ENCODE measurements at places on chromosomes 2 and 18. TPM values are rescaled to one million over a fixed set of nuclear protein-coding genes. Genes with fewer than 3 reads are reported as not detected.

- no peak for DNase-seq
Measured at GRCh38 chr18:22469061-22469734, 51.5 kb upstream of the CTAGE1 start.

- no peak for DNase-seq
Measured at GRCh38 chr18:2717407-2717806, 61.9 kb downstream of the SMCHD1 start.

DNA sequence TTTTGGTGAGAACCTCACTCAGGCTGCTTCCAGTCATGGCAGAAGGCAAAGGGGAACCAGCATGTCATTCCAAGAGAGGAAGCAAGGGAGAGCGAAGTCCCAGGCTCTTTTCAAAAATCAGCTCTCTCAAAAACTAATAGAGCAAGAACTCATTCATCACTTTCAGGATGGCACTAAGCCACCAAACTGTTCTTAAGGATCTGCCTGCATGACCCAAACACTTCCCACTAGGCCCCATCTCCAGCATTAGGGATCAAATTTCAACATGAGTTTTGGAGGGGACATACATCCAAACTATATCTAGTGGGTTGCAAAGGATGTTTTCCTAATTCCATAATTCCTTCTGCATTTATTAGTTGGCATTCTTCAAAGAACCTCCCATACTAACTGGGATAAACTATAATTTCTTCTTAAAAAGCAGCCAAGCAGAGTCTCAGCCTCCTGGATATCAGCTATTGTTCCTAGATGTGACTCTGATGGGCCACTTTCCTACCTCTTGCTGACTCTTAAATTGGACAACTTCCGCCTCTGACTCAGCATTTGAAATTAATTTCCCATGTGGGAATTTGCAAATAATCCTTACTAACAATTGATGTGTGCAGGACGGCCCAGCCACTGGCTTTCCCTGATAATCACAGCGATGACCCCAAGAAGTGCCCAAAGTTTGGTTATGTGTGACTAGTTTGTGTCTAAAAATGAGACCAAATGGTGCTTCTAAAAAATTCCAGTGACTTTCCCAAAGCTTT lies 5.5 kb upstream of the REV1 start:
- no peak for DNase-seq

GRCh38 chr2:8494151-8494550 lies 187.7 kb upstream of the ID2 start:
- no peak for DNase-seq

DNA sequence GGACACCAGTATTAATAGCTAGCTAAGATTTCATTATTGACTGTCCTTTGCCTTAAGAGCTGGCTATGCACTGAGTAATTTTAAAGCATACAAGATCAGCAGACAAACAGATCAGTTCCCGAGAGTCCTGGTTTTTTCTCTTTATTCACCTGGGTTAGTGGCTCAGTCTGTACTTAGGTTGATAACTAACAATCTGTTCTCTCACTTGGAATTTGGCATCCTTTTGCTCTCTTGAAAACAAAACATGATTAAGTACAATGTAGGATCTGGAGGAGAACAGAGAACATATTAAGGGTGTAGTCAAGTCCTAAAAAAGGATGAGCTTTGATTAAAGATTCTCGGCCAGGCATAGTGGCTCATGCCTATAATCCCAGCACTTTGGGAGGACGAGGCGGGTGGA lies 16.6 kb downstream of the ARPC2 start:
- DNase-seq, result no peak

DNA sequence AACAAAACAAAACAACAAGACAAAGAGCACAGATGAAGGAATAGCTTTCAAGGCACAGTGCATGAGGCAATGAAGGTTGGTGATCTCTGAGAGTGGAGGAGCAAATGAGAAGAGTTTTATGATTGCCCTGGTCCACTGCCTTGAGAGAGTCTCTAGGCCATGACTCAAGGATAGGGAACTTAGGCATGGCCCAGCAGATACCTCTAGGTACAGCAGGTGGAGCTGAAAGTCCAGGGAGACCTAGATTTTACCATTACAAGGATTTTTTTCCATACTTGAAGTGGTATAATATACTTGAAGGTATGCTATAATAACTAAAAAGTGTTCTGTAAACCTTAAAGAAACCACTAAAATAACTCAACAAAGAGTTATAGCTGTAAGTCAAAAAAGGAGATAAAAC lies 239.5 kb upstream of the KLHL29 start:
- DNase-seq, result no peak

DNA sequence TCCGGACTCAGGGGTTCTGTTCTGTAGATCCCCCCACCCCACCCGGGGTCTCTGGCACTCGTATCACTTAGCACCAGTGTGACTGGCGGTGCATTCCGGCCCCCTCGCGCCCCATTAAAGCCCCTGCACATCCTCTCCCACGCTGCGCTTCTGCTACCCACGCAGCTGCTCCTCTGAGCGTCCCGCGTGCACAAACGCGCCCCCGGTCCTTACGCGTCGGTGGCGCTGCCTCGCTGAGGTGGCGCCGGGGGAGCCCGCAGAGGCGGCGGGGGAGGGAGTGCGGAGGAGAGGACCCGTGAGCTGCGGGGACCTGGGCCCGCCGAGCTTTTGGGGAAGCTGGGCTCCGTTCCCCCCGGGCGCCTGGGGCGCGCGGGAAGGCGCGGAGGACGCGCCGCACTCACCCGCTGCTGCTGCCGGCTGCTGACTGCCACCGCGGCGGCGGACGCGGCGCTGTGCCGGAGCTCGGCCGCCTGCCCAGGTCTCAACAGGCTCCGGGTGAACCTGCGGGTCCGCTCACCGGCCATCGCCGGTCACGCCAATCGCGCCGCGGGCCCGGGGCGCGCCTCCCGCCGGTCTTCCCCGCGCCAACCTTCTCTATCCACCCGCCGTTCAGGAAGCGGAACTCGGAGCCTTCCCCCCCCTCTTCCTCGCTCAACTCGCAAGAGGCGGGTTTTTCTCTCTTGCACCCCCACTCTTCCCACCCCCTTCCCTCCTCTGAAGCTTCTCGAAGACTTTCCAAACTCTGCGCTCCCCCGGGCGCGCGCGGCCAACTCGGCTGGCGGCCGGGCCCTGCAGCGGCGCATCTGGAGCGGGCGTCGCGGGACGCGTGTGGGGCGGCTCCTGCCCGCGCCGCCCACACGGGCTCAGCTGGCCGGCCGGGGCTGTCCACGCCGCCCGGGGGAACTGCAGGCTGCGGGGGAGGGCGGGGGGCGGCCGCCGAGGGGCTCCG lies at the start of gene DOCK10:
TSS of gene DOCK10 (minus strand) at position 618 of the 949 bp plus-strand sequence. CDS start at position 524, 94 bp downstream.
- DNase-seq, result no peak

DNA sequence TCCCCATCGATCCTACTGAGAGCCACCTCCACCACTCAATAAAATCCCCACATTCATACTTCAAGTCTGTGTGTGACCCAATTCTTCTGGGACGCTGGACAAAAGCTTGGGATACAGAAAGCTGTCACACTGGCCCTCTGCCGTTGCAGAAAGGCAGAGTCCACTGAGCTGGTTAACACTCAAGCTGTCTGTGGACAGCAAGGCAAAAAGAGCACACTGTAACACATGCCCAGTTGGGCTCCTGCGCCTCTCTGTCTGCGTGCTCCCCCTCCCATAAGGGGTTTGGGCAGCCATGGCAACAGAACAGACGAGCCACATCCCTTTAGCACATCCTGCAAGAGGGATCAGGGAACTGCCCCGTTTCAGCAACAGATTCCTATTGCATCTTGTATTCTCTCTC lies 106.9 kb upstream of the RGPD4 start:
- DNase-seq, result no peak

DNA sequence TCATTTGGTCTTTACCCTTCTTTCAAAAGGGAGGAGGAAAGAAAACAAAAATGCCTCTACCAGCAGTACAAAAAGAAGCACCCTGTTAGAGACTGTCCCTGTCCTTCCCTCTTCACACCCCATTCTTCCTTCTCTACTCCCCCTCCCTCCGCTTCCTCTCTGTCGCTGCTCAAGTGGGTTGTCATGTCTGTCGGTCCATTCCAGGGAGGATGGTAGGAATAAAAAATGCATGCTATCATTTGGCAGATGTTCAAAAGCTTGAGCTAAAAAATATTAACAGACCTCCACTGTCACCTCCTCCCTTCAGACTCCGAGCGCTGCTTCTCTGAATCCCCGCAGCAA lies 482.0 kb downstream of the BCL11A start:
- no peak for DNase-seq

PPP1R7 gene
- 67.2 TPM for total RNA-seq

GRCh38 chr2:173803449-173803848 lies 161.7 kb downstream of the SP3 start:
- no peak for DNase-seq

GRCh38 chr2:199458009-199458805 lies 468 bp upstream of the SATB2 start:
- no peak for DNase-seq

- DNase-seq, result no peak
Measured at GRCh38 chr2:177275040-177275742, 10.7 kb upstream of the NFE2L2 start.

DNA sequence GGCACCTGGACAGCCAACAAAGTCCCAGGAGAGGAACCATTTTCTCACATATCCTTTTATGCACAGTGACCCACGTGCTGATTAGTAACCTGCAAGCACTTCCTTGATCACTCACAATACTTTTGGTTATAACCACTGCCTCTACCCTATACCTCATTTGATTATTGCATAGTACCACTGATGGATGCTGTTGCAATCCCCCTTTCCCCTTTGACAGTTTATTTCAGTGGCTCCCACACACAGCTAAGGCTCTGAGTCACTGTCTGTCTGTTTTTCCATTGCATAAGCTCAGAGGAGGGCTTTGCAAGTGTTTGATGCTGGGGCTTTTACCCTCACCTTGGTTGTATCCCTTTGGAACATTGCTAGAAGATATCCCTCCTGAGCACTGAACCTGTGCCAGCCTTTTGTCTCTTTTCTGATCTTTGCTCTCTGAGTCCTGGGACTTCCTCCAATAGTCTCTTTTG lies 101.7 kb upstream of the RBBP8 start:
- DNase-seq, result peak; percentile 72

DNA sequence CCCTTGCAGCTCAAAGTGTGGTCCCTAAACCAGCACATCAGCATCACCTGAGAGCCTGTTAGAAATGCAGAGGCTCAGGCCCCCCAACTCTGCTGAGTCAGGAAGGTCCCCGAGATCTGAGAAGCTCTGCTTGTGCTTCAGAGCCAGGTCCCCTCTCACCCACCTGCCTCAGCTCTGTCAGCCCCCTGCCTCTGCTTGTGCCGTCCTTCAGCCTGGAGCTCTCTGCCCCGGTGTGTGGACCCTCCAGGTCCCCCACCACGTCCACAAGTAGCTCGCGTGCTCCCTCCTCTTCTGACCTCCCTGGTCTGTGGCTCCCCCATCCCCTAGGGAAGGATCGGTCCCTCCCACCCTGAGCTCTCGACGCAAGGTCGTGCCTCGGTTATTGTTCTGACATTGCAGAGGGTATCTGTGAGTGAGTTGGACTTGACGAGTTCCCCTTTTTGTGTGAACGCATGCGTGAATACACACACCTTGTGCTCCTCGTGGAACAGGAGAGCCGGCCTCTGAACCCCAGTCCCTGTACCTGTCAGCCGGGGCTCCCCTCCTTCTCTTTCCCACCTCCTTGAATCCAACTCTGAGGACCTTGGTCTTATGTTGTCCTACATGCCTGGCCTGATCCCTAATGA lies 75.5 kb upstream of the TAF1B start:
- DNase-seq, result no peak

GRCh38 chr2:54471221-54471711 lies 15.1 kb downstream of the SPTBN1 start:
- DNase-seq, result peak; percentile 58

MTERF4 gene
- total RNA-seq, result 33.3 TPM

DNA sequence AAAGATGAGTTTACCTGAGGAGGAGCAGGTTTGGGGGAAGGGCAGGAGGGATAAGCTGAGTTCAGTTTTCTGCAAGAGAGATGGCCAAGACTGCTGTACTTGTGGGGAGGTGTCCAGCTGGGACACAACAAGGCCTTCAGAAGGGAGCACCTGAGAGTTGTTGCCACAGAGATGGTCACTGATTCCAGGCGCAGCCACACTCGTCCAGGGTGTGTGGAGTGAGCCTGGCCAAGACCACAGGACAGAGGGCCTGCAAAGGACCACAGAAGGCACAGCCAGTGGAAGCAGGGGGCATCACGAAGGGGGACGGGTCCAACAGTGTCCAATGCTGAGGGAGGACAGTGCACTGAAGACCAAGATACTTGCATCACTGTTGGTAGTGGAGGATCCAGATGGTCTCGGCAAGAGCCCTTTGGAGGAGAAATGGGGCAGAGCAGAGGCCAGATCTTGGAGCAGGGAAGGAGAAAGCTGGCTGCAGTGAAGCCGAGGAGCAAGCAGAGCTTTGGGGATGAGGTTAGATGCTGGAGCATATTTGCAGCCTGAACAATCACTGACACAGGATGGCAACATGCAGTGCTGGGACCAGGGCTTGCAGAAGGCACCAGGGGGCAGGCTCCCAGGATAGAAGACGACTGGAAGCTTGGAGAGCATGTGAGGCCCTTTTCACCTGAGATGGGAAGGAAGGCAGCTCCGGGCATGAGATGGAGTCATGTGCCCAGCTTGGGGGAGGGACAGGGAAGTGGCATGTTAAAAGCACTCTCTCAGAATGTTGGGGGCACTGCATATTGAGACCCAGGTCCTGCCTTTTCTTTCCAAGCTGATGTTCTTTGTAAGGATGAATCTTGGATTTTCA lies 214.0 kb downstream of the CYP26B1 start:
- DNase-seq, result no peak

GRCh38 chr2:63444565-63445288 lies 143.6 kb downstream of the WDPCP start:
- no peak for DNase-seq

DNA sequence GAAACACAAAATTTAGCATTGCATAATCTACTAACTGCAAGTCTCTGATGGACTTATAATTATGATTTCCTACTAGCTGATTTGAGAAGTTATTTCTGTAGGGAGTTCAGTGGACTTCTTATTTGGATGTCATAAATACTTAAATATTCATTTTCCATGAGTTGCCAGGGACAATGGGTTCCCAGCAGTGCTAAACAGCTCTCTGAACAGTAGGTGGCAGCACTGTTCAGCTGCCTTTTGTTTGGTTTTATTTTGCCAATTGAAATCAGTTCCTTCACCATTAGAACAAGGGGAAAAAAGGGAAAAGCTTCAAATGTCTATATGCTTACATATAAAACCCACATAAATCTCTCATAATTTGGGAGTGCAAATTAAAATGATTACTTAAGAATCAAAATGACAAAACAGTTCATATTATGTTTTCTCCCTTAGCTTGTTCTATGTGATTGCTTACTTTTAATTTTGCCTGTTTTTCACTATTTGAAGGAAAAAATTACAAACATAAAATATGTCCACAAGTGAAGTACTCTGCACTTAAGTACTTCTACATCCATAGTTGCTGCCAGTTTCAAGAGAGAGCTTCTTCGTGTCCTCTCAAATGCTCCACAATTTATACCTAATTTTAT lies 898.9 kb downstream of the CPS1 start:
- peak; percentile 9 for DNase-seq

- no peak for DNase-seq
Measured at GRCh38 chr2:148244593-148245292, 223.9 kb downstream of the MBD5 start.

GCG gene
- not detected for total RNA-seq

OTOS gene
- total RNA-seq, result not detected
